ENCODE measurements at places on chromosomes 2 and 18.

DNA sequence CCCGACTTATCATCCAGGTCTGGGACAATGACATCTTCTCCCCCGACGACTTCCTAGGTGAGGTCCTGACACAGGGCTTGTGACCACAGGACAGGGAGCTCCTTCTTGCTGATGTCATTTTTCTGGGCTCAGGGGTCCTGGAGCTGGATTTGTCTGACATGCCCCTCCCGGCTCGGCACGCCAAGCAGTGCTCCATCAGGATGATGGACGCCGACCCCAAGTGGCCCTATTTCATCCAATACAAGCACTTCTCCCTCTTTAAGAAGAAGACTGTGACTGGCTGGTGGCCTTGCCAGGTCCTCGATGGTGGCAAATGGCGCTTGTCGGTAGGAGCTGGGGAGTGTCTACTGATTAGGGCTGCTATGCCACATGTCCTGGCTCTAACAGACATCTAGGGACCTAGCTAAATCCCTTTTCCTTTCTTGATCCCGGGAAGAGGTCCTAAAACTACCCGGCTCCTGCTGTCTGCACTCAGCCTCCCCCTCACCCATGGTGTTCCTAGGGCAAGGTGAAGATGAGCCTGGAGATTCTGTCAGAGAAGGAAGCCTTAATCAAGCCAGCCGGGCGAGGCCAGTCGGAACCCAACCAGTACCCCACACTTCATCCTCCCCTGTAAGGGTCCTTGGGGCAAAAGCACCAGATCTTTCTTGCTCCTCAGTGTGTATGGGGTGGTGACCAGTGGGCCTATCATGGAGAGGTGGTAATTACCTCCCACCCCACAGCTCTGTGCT, 36.7 kb downstream of the LMAN2L start:
- no peak for DNase-seq

GRCh38 chr2:163593982-163594381, 141.8 kb downstream of the FIGN start:
- DNase-seq, result no peak

DNA sequence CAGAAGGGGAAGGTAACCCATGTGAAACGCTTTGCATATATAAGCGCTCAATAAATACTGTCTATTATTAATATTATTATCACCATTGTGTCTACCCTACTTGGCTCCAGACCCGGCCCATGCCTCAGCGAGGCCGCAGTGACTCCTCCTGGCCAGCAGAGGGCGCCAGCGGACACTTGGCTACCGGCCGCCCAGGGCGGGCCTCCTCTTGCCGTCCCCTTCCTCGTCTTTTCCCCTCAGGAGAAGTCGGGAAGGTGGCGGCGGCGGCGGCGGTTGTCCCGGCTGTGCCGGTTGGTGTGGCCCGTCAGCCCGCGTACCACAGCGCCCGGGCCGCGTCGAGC, at the start of gene AGFG1:
TSS of gene AGFG1 (plus strand) at position 233 of the 341 bp plus-strand sequence. CDS start 266 bp downstream, outside the sequence.
- DNase-seq, result peak; percentile 85

DNA sequence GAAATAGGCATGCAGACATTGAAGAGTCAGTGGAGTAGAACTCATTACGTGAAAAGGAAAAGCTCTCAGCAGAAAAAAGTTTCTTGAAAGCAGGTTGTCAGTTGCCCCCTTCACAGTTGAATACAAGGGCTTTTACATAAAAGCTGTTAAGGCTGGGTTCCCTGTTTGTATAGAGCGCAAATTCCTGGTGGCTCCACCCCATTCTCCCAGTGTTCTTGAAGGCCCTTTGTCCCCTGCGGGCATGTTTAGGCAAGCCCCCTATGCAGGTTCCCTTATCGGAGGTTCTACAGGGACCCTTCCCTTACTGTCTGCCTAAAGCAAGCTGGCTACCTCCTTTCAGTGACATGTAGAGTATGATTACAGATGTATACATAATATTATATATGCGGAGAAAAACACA, 497.2 kb upstream of the SYT4 start:
- no peak for DNase-seq

GRCh38 chr2:144886862-144887261, 366.9 kb upstream of the ZEB2 start:
- DNase-seq, result no peak

GRCh38 chr2:189370719-189371118, 70.6 kb upstream of the WDR75 start:
- DNase-seq, result no peak

GRCh38 chr2:118731413-118731812, 116.0 kb downstream of the EN1 start:
- DNase-seq, result no peak

DNA sequence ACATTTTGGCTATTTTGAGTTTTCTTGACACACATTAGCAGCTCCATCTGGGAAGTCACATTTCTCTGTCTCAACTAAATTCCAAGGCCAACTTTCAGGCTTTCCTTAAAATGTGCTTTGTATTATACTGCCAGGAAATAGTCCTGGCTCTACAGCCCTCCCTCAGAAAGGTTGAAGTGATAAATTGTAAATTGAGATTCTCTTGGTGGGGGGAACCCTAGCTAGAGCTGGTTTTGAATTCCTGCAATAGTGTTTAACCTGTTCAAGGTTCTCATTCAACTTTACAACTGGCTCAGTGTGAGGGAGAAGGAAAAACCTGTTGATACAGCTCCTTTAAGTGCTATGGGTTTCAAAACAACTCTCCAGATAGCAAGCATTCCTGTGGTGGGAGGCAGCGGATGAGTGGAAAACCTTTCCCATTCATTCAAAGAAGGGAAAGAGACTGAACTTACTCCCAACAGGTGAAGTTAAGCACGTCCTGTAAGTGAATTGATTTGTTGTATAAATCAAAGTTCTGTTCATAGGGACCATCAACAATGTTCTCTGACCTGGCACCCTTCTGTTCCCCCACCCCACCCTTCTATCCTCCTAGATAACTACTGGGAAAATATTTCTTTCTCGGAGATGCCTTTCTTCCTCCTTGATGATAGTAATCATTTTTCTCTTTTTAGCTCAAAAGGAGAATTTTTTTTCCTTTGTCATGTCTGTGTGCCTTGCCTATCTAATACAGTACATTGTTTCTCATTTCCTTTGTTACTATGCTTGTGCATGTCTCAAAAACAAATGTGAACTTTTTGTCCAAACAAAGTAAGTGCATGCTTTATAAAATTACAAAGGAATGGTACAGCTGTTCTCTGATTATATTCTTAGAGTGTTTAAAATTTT, 44.2 kb upstream of the SLC39A10 start:
- no peak for DNase-seq

- DNase-seq, result no peak
Observed at GRCh38 chr2:180325416-180326120, 318.5 kb upstream of the CWC22 start.

DNA sequence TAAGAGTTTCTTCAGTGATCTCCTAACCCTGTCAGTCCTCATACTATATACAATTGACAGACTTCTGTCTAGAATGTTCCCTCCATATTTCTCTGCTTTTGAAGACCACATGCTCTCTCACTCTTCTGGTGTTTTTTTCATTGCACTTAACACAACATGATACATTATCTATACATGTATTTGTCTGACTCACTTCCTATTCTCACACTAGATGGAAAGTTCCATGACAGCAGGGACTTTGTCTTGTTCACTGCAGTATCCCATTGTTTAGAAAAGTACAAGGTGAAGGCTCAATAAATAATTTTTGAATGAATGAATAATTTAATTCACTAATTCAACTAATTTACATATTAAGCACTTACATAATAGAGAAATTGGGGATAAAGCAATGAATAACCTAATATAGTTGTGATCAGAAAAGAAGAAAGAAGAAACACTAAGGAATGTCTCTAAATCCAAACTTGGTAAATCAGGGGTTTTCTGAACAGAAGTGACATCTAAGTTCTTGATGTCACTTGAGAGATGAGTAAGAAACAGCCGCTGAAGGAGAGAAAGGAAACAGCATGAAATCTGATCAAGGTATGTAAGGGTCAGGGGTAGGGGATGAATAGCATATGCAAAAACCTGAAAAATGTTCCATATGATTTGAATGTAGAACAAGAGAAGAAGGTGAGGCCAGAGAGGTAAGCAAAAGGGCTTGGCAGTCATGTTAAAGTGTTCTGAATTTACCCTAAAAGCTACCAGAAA, 42.4 kb downstream of the MBD2 start:
- DNase-seq, result no peak

- DNase-seq, result no peak
Observed at GRCh38 chr2:212021947-212022346, 516.7 kb downstream of the ERBB4 start.

DNA sequence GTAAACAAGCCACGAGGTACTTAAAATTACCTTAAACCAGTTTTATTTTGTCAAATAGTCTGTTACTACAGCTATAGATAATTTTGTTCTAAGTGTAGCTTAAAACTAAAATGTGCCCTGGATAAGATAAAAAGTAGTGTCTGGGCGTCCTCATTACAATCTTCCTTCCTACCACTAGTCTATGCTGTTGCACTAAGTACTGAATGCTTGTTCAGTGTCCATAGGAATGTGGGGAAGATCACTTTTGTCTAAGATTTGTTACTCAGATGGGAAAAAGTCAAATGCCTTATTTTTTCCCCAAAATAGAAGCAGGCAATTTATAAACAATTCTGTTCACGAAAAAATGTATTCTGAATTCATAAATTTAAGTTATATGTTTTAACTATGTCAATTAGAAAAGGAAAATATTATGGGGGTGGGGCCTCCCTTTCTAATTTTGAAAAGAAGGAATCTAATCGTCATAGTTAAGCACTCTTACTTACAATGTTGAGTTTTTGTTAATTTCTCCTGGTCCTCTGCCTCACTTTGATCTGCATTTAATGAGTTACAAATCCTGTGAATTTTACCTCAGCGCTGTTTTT, 140.4 kb upstream of the VRK2 start:
- no peak for DNase-seq

DNA sequence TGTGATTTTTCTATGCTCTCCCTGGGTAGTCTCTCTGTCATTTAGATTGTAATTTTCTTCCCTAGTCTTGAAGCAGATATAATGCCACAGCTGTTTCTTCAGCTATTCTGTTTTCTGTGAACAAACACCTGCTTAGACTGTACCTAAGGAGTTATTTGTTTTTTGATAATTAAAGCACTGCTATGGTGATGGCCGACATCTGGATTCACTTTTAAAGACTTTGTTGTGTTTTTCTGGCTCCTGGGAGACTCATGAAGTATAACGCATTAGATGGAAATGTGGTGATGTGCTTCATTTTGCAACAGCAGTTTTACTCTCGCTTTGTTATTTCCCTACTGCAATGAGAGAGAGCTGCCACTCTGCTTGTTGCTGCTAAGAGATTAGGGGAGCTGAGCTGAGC, 15.7 kb upstream of the C2orf69 start:
- no peak for DNase-seq

Measured in activated CD4-positive, alpha-beta T cell treated with anti-CD3 and anti-CD28 coated beads, Interleukin-2, amount 50 U/mL, for 1 hour (primary cell).